ENCODE measurements at places on chromosomes 7 and 10.

GRCh38 chr7:12898004-12898403 lies 210.6 kb downstream of the ARL4A start:
- peak; percentile 48 for ATAC-seq

GRCh38 chr7:73577627-73578341 lies 595 bp downstream of the TBL2 start:
- ATAC-seq = peak; percentile 24

- ATAC-seq = no peak
These were observed 83.7 kb downstream of the EPC1 start for GRCh38 chr10:32263300-32263699.

DNA sequence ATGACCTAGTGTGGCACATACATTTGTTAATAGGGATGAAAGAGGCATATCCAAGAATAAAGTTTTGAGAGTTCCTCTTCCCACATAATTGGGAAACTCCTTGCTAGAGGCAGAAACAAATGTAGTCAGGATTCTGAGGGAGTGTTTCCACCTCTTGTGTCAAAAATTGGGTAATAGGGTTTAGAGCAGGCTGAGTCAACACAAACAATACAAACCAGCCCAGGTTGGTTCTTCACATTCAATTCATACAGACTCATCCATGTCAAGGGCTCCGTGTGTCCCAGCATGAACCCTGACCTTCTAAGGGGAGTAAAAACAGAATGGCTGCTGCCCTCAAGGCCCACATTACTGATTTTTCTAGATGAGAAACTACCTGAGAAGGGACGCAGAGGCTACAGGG lies 75.3 kb downstream of the GLI3 start:
- ATAC-seq = no peak

GRCh38 chr7:105723572-105723971 lies 142.3 kb upstream of the EFCAB10 start:
- ATAC-seq = no peak

GRCh38 chr10:4181621-4182049 lies 396.6 kb upstream of the KLF6 start:
- ATAC-seq = no peak

GRCh38 chr10:24790599-24790998 lies 66.9 kb upstream of the ARHGAP21 start:
- no peak for ATAC-seq

DNA sequence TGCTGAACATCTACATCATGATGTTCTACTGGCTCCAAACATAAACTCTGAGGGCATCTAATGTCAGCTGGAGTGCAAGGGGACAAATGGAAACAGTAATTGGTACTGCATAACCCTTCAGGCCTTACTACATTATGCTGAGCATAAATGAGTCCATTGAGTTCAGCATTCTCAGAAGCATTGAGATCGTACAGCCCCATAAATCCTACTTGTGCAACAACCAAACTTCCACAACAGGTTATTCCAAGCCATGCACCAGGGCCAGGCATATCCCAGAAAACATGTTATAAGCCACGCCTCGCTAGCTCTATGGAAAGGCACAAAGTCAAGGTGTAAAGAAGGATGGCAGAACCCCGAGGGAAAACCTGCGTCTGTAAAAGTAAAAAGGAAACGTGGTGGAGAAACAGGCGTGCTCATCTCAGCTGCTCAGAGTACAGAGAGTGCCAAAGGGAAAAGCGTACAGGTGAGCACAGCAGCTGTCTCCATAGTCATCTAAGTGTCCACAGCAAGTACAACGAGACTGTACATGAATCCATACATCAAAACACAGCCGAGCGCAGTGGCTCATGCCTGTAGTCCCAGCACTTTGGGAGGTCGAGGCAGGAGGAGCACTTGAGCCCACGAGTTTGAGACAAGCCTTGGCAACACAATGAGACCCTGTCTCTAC lies 124.6 kb downstream of the PARD3 start:
- ATAC-seq = no peak

DNA sequence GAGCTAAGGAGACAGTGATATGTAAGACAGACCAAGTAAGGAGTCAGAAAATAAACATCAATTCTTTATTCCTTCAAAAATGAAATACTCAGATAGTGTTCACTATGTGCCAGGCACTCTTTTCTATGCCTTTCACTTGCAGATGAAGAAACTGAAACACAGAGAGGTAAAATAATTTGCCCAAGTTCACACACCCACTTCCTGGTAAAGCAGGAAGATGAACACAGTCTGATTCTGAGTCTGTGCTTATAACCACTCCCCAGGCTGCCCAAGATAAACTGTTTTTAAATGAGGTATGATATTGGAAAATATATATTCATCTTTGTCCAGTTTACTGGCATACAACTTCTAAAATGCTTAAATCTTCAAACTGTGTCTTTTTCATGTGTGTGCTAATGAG lies 294.4 kb upstream of the NPVF start:
- no peak for ATAC-seq

GRCh38 chr10:76133597-76134255 lies 702.3 kb downstream of the LRMDA start:
- no peak for ATAC-seq

DNA sequence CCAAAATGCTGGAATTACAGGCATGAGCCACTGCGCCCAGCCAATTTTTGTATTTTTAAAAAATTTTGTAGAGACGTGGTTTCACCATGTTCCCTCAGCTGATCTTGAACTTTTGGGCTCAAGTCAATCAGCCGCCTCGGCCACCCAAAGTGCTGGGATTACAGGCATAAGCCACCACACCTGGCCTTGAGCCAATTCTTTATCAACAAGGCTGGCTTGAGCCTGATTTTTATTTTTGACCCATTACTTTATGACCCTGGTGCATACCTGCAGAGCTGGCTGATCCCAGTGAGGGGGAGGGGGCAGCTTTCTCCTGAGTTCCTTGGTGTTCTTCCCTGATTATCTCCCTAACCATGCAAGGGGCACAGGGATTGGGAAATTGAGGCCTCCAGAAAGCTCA lies 15.8 kb upstream of the CPA1 start:
- no peak for ATAC-seq

- ATAC-seq = no peak
These were observed 65.8 kb upstream of the PRKAR2B start for GRCh38 chr7:106978425-106979420.

DNA sequence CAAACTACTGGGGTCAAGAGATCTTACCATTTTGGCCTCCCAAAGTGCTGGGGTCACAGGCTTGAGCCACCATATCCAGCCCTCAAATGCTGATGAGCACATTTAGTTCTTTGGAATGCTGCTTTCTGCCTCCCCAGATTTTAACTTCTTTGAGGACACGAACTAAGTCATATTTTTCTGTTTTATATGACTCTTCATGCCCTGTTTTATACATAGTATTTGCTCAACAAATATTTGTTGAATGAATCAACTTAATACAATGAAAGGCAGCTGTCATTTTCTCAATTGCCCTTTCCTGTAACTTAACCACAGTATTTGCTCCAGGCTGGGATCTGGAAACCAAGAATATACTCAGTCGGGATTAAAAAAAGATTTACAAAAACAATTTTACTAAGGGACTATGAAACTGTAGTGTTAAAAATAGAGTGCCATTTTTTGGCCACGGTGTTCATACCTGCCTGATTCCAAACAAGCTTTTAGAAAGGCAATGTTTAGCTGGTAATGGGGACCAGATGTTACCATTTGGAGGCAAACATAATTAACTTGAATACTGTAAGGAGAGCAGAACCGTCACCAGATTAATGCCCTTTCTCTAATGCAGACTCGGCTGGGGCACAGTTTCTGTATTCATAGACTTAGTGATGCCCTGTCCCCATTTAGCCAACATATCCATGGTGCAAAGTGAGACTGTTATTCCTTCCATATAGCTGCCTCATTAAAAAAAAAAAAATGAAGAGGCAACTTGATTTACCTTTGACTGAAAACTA lies 117.6 kb downstream of the NRP1 start:
- no peak for ATAC-seq

DNA sequence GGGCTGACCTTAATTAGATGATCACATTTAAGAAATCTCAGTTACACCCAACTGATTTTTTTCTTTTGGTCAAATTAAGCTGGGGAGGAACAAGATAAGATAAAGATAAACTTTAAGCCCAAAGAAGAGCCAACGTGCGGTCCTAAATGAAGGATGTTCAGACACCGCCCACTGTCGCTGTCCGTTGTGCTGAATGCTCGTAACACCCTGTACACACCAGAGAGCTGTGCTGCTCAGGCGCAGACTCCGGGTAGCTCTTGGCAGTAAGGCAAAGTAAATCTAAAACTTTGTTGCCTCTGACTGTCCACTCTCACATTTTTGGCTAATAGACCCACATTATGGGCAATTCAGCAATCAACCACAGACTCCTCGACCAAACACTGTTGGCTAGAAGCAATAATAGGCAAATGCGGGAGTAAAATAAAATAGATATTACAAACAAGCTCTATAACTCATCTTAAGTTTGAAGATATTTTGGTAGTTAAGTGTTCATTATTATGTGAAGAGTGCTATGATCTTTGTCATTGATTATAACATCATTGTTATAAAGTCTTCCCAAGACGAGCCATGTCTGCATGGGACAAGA lies 57.1 kb downstream of the PLPP4 start:
- ATAC-seq = no peak

DNA sequence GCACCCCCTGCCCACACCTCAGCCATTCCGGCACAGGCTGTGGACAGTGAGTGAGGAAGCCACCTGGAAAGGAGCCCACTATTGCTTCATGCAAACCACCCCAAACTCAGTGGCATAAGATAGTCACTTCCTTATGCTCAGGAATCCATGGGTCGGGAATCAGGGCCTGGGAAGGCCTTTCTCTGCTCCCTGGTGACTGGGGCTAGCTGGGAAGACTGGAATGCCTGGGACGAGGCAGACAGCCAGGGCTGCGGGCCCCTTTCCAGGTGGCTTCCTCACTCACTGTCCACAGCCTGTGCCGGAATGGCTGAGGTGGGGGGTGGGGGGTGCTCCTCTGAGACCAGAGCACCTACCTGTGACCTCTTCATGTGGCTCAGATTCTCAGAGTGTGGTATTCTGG lies 74.1 kb upstream of the GRB10 start:
- no peak for ATAC-seq

GRCh38 chr10:22305721-22306120 lies 10.5 kb upstream of the COMMD3 start:
- no peak for ATAC-seq

DNA sequence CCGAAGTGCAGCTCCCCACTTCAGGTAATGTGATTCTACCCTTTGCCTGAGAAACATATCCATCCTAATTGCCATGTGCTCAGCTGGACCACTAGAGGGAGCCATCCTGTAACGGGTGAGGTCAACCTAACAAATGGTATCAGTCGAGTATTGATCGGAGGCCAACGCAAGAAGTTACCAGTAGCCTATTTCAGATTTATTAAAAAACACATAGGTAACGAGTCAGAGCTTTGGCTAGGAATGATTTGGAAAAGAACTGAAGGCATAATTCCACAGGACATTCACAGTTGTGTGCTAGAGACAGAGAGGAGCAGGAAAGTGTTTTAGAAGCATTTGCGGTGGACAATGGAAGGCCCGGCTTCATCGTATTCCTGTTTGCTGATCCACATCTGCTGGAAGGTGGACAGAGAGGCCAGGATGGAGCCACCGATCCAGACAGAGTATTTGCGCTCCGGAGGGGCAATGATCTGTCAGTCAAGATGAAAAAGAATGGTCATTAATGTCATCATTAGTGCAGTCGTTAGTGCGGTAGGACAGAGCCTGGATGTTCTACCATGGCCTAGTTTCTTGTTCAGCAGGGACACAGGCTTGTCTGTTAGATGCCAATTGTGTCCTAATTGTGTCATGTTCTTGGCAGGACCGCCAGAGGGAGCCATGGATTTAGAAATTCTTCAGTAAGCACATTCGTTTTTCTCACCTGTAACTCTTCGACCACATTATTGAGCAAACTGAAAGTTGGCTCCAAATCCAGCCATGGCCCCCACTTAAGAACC lies 17.5 kb downstream of the ACTA2 start:
- ATAC-seq = peak; percentile 72

GRCh38 chr10:63166742-63167258 lies 33.7 kb downstream of the NRBF2 start:
- ATAC-seq = peak; percentile 59

DNA sequence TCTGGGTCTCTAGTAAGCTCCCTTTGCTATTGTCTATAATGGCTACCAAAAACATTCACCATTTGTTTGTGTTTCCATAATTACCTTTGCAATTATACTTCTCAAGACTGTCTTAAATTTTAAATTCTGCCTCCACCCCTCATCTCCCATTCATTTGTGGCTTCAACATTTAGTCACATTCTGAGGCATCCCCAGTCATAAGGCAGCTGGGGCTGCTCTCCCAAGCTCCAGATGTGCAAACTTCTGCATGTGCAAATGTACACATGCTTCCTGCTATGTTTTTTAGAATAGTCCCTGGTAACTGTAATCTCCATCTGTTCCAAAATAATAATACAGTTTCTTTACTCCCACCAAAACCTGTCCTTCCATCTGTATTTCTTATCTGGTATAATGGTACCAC lies 97.3 kb downstream of the CDK6 start:
- no peak for ATAC-seq

DNA sequence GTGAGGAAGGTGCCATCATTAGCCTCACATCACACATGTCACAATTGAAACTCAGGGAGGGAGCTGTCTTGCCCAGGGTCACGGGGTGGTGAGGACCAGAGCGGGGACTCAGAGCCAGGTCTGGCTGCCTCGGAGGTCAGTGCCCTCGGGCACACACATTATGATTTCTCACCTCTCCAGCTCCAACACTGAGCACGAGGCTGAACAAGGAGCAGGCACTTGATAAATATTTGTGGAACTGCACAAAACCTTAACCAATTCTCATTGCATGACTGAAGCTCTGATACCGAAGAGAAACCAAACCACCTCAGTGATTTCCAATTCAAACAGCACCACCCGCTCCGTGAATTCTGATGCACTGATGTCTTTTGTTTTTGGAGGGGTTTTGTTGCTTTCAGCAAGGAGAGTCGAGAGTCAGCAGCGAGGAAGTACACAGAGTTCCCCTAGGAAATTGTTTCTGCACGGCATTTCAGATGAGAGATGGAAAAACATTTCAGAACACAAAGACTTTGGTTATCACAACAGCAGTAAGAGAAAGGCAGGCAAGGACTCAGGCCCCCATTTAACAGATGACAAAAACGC lies 55.3 kb upstream of the ZMIZ1 start:
- ATAC-seq = no peak

GRCh38 chr7:25894902-25895791 lies 256.9 kb upstream of the NFE2L3 start:
- ATAC-seq = peak; percentile 92

DNA sequence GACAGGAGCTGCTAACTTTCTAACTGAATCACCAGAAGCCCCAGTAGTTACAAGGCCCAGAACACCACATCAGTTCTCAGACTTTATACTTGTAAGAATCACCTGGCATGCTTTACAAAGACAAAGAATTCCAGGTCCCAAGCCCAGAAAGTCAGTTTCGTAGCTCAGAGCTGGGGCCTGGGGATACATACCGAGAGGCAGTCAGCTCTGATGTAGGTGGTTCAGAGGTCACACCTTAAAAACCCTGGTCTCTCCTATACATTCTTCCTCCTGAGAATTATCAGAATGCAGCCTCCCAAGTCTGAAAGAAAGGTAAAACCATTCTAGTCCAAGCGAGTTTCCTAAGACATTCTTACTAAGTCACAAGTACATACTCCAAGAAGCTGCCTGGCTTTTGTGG lies 2.3 kb downstream of the GRB10 start:
- ATAC-seq = no peak

All from stimulated activated memory B cell treated with anti-CD40 and anti-IgM and Interleukin-4, amounts not matched to agents 10 μg/mL and 1 μg/mL and 100 μg/mL, for 72 hours (primary cell).